ENCODE measurements at places on chromosomes 16 and 17. TPM values are rescaled to one million over a fixed set of nuclear protein-coding genes. Genes with fewer than 3 reads are reported as not detected.
A peak's percentile ranks its signal among the peaks of the same experiment; 100 is the strongest.

Gene UTS2R
- 0.39 TPM for total RNA-seq

Gene DYNLL2
- 27.5 TPM for total RNA-seq

Gene PITPNC1
- total RNA-seq = 8.5 TPM

DNA sequence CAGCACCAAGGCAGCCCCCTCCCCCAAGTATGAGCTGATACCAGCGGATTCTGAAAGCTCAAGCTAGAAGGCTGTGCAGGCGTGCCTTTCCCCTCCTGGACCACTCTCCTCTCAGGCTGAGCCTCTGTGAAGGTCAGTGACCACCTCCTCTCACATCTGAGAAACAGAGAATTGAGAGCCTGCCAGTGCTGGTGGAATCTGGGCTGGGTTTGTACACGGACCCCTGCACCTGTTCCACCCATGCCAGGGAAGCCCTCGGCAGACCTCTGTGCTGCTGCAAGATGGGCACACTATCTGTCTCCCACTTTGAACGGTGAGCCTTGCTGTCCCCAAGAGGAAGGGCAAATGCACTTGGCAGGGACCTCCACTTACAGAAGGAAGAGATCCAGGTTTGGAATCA lies 54.7 kb upstream of the SDK2 start:
- no peaks in the 10 kb centered on the region for H3K4me1 ChIP-seq
- H3K4me3 ChIP-seq = no peak overlapping the region
- no peak overlapping the region for H3K27ac ChIP-seq
- H3K36me3 ChIP-seq = no peaks in the 10 kb centered on the region
- DNase-seq = no peak

GRCh38 chr16:85096921-85097320 lies 15.4 kb downstream of the CIBAR2 start:
- H3K4me1 ChIP-seq = no peaks in the 10 kb centered on the region
- no peaks in the 10 kb centered on the region for H3K27me3 ChIP-seq
- H3K27ac ChIP-seq = no peak overlapping the region
- no peak overlapping the region for H3K4me3 ChIP-seq
- DNase-seq = no peak

- no peaks in the 10 kb centered on the region for H3K36me3 ChIP-seq
- no peak overlapping the region for H3K4me3 ChIP-seq
- H3K27me3 ChIP-seq = no peaks in the 10 kb centered on the region
- H3K27ac ChIP-seq = no peak overlapping the region
- H3K4me1 ChIP-seq = peaks cover 36% of the 10 kb centered on the region
- DNase-seq = peak; percentile 89
Observed at GRCh38 chr17:82551779-82552457, 32.4 kb downstream of the FOXK2 start.

- DNase-seq = no peak
- no peaks in the 10 kb centered on the region for H3K4me1 ChIP-seq
- no peak overlapping the region for H3K27ac ChIP-seq
- H3K4me3 ChIP-seq = no peak overlapping the region
Observed at GRCh38 chr16:75138636-75139035, 9.7 kb upstream of the ZFP1 start.
